Kidney capillary endothelial cell (primary cell): ENCODE measurements at places on chromosomes 13 and 19.

DNA sequence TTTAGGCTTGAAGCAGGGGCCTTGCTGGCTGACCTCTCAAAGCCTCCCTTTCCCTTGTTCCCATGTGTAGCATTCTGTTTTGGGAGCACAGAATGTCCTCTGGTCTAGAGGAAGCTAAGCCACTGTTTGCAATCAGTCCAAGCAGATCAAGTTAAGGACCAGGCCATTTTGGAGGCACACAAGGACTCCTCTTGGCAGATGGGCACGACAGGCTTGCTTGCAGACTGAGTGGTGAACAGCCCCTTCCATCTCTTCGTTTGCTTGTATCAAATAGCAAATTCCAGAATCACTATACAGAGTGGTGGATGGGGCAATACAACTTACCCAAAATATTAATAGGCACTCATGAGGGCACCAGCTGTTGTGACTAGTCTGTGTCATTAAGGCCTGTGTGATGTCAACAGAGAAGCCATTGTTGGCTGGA lies 215.5 kb upstream of the SERP2 start:
- DNase-seq, result no peak

DNA sequence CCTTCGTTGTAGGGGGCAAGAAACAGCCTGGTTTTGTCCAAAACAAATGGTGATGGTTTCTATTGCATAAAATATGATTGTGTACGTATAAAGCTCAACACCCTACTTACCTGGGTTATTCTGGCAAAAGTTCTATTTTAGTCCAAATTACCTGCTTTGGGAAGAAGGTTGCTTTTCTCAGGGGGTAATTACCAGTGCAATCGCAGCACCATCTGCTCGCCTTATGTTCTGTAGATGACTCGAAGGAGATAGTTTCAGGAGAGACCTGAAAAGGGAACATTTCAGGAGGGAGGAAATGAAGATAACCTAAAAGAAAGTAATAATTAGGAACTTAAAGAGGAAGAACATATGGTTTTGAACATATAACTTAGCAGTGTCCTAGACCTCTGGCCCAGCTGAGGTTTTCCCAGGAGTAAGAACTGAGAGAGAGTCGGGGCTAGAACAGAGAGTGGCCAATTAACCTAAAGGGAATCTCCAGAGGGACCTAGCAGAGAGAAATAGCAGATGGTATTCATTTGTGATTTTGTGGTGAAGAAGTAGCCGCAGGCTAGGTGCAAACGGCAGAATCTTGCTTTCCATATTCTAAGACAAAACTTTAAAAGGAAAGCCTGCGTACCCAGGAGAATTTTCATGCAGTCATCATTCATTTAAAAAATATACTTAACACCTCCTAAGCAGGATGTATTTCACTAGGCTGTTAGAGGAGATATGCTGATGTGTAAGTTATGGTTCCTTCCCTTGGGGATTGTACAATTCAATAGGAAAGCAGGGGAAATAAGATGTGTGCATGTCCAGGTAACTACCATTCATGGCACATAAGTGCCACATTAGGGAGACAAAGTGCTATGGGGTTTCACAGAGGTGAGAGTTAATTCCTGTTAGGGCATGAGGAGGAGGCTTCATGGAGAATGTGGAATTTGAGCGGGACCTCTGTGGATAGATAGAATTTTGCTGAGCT lies 113.0 kb upstream of the SLC10A2 start:
- DNase-seq, result no peak

- no peak for DNase-seq
These were observed 34.9 kb upstream of the UQCRFS1 start for GRCh38 chr19:29247872-29248271.

- DNase-seq, result no peak
These were observed 516.5 kb downstream of the SUCLA2 start for GRCh38 chr13:47484548-47484947.

- no peak for DNase-seq
These were observed 10.4 kb downstream of the PRKCG start for GRCh38 chr19:53892301-53892980.

DNA sequence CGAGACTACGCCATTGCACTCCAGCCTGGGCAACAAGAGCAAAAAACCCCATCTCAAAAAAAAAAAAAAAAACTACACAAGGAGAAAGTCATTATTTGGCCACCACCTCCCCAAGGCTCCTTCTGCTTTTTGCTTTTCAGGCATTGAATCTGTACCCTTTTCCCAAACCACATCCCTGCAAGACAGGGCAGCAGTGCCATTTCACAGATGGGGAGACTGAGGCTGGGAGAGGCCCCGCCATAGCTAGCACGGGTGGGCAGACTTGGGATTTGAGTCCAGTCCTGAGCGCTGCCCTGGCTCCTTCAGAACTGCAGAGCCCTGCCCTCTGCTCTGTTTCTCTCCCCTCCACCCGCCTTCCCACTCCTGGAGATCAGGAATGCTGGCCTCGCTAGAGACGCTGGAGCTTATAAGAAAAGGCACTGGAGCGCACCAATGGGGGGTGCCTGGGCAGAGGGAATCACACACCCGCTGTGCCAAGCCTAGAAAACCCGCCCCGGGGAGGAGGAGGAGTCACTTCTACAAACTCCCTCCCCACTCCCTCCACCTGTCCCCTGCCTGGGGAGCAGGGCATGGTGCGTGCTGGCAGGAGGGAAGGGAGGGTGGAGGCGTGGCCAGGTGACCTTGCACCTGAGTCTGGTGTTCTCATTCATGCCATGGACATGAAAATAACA lies 17.6 kb downstream of the TJP3 start:
- no peak for DNase-seq

- peak; percentile 34 for DNase-seq
These were observed 8.8 kb downstream of the ALOX5AP start for GRCh38 chr13:30744056-30744680.

GRCh38 chr19:55688422-55689218 lies 13.6 kb downstream of the EPN1 start:
- no peak for DNase-seq

GRCh38 chr13:67036699-67037457 lies 193.3 kb downstream of the PCDH9 start:
- no peak for DNase-seq

DNA sequence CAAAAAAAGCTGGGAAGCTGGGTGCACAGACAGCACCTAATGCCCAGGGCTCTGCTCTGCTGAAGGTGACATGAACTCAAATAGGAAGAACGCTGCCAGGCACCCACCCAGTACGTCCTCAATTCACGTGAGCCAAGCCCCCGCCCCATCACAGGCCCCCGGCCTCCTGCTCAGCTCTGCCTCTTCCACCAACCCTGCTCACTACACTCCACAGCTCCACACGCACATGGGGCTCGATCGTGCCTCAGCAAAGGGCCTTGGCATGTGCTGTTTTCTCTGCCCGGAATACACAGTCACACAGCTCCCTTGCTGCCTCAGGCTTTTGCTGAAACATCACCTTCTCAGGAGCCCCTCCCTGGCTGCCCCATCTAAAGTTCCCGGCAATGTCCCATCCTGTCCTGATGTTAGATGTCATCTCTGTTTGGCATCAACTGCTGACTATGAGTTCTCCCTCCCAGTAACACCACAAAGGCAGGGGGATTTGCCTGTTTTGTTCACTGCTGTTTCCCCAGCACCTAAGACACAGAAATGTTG lies 2.3 kb downstream of the ATP13A1 start:
- DNase-seq, result no peak

DNA sequence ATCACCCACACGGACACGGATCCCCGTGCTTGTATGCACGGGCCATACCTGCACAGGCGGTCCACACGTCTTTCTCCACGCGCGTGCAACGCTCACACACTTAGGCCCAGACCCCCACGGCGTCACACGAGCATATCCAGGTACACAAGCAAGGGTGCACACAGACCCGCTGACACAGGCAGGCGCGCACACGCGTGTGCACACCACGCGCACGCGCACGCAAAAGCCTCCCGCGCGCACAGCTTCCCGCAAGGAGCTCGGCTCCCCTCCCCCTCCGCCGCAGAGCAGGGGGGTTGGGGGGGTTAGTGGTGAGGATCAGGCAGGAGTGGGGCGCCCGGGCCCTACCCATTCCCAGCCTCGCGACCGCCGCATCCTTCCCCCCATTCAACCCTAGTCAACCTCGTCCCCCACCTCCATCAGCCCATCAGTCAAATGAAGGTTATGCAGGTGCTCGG lies 407 bp downstream of the RAB3A start:
- DNase-seq, result no peak

DNA sequence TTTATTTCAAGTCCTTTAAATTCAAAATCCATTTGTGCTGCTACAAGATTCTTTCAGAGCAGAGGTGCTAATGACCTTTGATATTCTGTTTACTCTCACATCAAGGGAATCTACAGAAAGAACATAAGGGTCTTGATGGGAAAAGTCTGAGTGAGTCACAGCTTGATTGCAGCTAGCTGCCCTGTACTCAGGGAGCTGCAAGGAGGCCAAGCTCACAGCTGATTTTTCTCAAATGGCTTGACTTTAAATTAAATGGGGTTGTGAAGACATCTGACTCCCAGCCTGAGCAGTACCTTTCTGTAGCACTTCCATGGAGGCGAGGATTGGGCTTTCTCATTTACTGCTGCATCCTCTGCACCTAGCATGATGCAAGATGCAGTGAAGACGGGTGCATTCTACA lies 62.5 kb downstream of the RAP2A start:
- no peak for DNase-seq

DNA sequence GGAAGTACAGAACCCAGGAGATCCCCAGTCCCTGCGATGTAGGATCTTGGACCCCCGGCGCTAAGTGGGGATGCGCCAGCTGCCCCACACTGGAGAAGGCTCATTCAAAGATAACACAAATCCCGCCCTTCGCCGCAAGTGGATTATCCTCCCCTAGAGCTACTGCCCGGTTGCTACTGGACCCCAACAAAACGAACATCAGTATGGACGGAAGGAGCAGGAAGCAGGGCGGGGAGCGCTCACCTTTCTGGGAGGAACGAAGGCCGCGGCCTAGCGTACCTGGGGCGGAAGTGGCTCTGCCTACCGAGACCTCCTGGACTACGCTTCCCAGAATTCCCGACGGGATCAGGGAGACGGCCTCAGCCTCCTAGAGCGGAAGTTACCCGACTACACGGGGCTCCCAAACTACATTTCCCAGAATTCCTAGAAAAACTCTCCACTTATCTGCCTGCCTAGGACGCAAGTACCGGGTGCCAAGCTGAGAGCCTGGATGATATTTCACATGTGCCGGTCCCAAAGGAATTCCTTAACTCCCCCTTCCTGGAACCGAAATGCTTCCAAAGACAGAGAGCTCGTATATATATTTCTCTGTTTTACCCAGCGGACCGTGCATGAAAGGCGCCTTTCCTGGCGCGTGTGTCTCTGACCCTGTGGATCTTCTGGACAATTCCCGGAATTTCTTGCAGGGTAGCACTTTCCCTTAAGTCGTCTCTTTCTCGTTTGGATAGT lies at the start of gene ZNF112:
Gene ZNF112 (minus strand): TSS at position 298 of the 729 bp plus-strand sequence. CDS start 16,141 bp downstream, outside the sequence.
- peak; percentile 82 for DNase-seq

- no peak for DNase-seq
These were observed 57.2 kb upstream of the KLF12 start for GRCh38 chr13:74191410-74191809.

DNA sequence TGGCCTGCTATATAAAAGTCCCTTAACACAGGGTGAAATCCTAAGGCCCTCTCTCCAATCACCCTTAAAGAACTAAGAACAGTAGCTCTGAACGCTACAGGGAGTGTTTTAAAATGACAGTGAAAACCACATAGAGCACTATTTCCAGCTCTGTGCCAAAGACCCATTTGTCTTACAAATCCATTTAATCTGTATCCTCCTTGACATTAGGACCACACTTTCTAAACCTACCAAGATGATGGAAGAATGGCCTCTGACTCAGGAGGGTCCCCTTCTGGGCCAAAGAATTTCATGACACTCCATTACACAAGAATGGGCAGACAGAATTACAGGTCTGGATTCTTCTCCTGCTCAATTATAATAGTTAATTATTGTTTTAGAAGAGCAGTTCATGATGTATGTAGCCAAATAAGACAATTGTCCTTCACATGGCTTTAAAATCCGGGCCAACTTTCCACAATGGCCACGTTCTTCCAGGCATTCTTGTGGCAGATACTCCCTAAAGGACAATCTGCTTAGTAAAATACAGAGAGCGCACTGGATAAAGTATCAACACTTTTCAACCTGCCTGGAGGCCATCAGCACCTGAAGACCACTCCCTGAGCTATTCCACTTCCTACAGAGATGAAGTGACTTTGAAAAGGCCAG lies 61.0 kb downstream of the STK24 start:
- DNase-seq, result no peak

DNA sequence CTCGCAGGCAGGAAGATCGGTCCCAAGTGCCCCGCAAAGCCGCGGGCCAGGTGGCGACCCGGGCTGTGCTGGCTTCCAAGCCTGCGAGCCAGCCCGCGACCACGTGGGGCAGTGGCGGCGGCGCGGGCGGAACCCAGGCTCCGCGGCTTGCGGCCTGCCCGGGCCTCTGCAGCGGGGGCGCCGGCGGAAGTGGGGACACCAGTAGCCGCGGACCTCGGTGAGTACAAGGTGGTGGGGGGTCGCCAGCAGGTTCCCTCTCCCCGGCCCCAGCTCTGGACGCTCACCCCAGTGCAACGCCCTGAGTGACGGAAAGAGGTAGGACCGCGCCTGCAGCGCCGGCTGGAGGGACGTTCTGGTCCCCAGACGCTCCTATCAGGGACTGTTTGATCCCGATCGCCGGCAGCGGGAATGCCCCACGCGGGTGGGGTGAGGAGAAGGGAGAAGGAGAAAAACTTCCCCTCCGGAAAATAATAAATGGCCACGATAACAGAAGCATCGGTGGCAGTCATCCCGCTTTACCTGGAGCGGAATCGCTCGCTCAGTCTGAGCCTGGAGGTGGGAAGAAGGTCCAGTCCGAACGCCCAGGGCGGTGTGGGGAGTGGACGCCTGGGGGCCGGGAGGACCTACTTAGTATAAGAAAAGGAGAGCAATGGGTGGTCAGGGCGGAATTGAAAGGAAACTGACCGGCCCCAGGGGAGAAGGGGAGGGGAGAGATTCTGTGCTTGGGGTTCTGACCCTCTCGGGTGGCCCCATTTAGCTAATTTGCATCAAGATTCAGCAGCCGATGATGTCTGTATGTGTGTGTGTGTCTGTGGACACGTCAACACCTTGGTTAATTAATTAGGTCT lies at the start of gene GEMIN7:
Gene GEMIN7 (plus strand): TSS at position 198 of the 848 bp plus-strand sequence. CDS start 10,855 bp downstream, outside the sequence.
- DNase-seq, result peak; percentile 66

DNA sequence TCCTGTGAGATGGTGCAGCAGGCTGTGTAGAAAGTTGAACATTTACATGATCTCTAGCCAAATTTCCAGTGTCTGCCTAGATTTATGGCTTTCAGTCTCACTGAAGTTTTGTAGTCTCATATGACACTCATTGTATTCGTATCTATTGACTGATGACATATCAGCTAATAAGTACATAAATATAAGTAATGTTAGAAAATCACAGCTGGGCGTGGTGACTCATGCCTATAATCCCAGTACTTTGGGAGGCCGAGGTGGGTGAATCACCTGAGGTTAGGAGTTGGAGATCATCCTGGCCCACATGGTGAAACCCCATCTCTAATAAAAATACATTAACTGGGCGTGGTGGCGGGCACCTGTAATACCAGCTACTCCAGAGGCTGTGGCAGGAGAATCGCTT lies 54.7 kb upstream of the HTR2A start:
- DNase-seq, result no peak
